ENCODE measurements at places on chromosomes 11 and 22.

GRCh38 chr11:11155962-11156815, 196.9 kb downstream of the CSNK2A3 start:
- no peak for DNase-seq

GRCh38 chr11:134062265-134063123, 6.4 kb upstream of the JAM3 start:
- DNase-seq: no peak

DNA sequence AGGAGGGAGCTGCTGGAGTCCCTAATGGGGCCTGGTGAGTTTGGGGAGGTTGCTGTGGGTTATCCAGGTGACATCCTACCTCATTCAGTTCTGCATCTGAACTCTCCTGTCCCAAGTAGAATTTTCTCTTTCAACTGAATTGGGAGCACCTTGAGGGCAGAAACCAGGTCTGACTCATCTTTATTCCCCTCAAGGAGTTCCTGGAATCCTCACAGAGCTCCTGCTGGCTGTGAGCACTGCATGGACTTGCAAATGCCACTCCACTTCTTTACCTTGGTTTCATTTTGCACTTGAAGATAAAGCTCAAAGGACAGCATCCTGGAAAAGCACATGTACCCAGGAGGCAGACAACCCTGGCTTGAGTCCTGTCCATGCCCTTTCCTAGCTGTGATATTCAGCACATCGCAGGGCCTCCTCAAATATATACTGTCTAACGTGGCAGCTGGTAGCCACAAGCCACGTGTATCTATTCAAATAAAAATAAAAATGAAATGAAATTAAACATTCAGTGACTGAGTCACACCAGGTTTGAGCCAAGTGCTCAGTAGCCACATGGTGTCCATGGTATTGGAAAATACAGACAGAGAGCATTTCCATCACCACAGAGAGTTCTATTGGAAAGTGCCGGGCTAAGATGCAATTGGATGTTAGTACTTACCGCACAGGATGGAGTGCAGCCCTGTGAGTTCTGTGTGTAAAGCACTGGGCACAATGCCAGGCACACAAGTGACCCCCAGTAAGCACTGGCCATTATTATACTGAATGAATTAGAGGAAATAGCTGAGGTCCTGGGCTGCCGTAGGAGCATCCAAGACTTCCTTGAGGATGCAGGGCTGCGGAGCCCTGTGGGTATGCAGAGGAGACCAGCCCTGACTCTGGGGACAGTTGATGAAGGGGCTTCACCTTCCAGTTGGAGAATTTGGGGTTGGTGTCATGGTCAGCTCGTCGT, 149.0 kb downstream of the PKNOX2 start:
- no peak for DNase-seq

- DNase-seq: peak; percentile 6
Measured at GRCh38 chr11:83508804-83509203, 222.6 kb upstream of the CCDC90B start.

DNA sequence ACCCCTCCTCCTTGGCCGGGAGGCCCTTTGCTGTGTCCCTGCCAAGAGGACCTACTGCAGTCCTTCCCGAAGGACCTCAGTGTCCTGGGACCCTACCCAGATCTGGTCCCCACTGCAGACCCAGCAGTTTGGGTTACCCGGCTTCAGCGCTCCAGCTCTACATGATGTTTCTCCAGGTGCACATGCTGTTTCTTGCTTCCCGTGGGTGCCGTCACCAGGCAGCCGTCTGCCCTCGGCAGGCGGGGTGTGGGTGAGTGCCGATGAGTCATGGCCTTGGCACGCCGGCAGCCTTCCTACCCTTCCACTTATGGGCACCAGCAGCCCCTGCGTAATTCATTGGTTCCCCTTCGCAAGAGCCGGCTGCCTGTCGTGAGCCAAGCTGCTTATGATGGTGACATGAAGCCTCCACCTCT, 101.8 kb downstream of the BCR start:
- DNase-seq: peak; percentile 51

GRCh38 chr11:12113294-12113693, 2.9 kb downstream of the MICAL2 start:
- DNase-seq: no peak

DNA sequence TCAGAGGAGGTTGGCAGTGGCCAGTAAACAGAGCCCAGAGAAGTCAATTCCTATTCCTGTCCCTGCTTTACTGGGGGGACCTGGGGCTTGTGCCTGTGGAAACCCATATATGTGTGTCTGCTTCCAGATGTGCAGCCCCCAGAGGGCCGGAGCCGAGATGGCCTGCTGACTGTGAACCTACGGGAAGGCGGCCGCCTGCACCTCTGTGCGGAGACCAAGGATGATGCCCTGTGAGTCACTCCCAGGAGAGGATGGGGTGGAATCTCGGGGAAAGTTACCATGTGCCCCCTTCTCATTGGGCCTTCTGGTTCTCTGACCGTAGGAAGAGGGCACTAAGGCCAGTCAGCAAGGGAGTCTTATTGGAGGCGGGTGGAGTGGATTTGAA, 5.3 kb downstream of the PLEKHB1 start:
- no peak for DNase-seq

DNA sequence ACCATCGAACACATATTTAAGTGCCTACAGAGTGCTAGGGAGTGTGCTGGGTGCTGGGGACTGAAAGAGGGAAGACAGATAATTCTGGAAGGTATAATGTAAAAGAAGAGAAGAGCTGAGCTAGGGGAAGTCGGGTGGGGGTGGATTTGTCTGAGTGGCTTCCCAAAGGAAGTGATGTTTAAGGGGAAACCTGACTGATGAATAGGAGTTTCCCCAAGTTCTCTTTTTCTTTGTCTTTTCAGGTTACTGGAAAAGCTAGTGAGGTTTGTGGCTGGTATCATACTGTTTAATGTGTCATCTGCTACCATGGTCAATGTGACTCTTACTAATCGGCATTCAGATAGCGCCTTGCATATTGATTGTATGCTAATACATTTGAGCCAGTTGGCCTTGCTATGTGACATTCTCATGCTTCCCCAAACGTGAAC, 151.6 kb upstream of the MTMR2 start:
- DNase-seq: no peak

Measured in GM04504 (cell line).